ENCODE measurements at places on chromosomes 13 and 19. TPM values are rescaled to one million over a fixed set of nuclear protein-coding genes. Genes with fewer than 3 reads are reported as not detected.

- no peak for DNase-seq
Observed at GRCh38 chr13:51255556-51255955, 33.4 kb downstream of the FAM124A start.

DNA sequence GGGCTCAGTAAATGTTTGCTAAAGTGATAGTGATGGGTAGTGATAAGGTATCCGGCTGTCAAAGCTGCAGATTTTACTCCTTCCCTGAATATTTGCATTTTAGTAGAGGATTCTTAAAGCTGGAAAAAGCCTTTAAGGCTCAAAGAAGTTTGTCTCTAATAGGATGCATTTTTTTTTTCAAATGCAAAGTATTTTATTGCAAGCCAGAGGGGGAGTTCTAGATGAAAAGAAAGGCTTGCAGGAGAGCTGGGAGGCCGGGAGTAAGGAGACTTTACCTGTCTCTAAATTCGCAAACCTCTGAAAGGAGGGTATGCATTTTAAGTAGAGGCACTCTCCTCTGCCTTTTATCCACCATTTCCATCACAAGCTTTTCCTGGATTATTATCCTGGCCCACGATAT is 100.7 kb upstream of the FNDC3A start:
- DNase-seq, result no peak

DNA sequence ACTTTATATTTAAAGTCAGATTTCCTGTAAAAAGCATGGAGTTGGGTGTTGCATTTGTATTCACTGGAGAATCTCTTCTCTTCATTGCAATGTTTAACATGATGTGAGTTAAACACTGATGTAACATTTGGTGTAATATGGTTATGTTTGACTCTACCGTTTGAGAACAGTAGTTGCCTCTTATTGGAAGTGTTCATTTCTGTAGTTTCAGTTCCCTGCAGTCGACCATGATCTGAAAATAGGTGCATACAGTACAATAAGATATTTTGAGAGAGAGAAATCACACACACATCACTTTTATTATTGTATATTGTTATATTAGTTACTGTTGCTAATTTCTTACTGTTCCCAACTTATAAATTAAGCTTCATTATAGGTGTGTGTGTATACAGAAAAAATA is 105.2 kb upstream of the SPACA7 start:
- DNase-seq, result no peak

GRCh38 chr19:23784274-23784673 is 25.6 kb upstream of the ZNF681 start:
- DNase-seq, result no peak

GRCh38 chr13:114058051-114058867 is 74.2 kb downstream of the RASA3 start:
- no peak for DNase-seq

DNA sequence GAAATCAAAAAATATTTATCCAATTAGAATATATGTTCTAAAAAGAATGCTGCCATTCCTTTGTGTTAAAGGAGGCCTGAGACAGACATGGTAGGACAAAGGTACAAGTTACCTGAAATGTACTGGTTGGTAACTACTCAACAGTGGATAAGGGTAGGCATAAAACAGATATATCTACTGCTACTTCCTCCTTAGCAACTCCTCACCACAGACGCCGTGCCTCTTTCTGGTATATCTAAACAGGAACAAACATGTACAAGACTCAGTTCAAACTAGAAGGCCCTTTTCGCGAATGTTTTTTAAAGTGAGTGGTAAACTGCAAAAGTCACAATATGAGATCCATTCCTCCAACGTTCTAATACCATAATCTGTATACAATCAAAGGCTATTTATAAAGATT is 86.9 kb downstream of the TBC1D4 start:
- DNase-seq, result no peak

- no peak for DNase-seq
Observed at GRCh38 chr19:35432911-35433310, 15.1 kb upstream of the FFAR2 start.

DNA sequence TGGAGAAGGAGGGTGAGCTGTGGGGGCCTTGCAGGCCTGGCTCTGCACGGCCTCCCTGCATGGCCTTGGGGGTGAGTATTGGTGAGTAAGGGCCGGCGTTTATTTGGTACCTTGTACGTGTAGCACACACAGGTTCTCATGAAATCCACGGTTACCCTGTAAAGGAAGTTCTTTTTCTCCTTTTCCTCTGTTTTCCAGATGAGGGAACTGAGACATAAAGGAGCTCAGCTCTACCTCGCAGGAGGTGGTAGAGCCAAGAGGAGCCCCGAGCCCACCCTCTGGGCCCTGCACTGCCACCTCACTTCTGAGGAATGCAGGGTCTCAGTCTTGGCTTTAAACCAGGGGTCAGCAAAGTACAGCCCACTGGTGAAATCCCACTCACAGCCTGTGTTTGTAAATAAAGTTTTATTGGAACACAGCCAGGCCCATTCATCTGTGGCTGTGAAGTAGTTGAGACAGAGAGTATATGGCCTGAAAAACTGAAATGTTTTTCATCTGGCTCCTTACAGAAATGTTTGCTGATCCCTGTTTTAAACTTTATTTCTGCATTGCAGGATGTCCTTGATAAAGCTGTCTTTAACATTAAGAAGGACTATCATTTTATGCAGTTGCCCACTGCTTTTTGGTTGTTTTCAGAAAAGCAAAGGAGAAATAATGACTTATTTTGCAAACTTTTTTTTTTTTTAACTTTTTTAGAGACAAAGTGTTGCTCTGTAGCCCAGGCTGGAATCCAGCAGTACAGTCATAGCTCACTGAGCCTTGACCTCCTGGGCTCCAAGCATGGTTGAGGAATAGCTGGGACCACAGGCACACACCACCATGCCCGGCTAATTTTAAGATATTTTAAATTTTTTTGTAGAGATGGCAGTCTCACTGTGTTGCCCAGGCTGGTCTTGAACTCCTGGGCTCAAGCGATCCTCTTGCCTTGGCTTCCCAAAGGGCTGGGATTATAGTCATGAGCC is 6.4 kb downstream of the EPN1 start:
- no peak for DNase-seq

DNA sequence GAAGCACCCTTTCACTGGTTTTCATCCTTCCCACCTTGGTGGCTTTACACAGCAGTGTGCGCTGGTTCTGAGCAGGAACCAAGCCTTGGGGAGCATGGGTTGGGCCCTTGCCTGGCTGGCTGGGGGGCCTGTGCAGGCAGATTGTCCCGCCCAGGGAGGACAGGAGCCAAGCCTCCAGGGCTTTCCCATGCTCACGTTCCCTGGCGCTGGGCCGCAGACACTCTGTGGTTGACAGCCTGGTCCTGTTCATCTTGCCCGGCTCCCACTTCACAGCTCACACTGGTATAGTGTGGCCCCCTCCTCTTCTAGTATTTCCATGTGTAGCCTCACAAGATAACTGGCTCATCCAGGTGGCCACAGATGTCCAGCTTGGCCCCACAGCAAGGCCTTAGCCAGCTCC is 4.6 kb upstream of the CCNE1 start:
- no peak for DNase-seq

GRCh38 chr19:10729411-10729810 is 11.5 kb downstream of the DNM2 start:
- DNase-seq, result no peak

DNA sequence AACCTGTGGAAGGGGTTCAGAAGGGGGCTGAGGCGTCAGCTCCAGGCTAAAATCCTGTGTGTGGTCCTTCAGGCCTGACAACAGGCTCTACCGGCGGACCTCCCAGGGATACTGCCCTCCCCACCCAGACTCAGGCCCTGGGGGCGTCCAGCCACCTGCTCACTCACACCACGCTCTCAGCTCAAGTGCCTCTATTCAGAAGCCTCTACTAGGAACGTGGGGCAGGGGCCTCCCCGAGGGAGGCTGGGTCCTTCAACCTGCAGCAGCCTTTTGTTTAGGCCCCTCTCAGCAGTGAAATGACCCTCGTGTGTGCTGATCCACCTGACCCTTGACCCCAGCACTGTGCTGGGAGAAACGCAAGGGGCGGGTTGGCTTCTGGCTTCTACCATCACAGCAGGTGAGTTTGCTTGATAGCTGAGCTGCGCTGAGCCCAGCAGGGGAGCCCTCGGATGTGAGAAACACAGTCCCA is 10.6 kb downstream of the PLPP2 start:
- DNase-seq, result no peak

GRCh38 chr13:106063591-106064313 is 471.7 kb downstream of the EFNB2 start:
- no peak for DNase-seq

DNA sequence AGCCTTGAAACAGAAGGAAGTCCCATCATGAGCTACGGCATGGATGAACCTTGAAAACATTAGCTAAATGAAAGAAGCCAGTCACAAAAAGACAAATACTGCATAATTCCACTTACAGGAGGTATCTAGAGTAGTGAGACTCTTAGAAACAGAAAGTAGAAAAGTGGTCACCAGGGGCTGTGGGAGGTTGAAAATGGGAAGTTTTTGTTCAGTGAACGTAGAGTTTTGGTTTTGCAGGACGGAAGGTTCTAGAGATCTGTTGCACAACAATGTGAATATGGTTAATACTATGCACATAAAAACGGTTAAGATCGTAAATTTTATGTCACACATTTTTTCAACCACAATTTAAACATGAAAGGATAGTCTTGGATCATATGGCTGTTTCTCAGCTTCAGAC is 11.9 kb upstream of the SLC10A2 start:
- DNase-seq, result no peak

DNA sequence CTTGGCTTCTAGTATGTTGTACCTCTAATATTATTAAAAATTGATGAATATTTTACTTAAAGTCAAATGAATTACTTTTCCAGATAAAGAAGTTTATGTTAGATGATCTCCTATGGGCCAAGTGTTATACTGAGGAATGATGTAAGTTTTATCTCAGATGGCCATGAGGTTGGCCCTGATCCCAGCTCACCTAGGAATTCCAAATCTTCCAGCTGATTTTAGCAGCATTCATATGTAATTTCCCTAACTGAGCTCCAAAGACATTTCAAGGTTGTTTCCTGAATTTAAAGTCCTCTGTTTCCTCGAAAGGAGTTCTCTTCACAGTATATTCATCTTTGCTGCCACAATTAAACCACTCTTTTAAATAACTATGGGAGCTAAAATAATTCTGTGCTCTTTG is 1670.4 kb upstream of the SPRY2 start:
- DNase-seq, result no peak

DNA sequence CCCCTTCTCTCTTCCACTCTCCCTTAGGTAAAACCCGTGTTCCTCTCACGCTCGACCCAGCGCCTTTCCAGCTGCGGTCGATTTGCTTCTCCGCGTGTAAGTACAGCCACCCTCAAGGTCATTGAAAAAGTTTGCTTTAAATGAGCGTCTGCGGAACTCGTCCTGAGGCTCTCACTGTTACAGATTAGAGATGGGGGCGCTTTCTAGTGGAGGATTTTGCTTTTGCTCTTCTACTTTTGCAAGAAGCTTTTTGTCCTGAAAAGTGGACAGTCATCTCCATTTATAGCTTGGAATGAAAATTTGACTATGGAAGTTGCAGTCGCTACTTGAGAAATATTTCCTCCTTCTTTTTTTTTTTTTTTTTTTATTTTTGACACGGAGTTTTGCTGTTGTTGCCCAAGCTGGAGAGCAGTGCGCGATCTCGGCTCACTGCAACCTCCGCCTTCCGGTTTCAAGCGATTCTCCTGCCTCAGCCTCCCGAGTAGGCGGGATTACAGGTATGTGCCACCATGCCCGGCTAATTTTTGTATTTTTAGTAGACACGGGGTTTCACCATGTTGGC is 595 bp upstream of the RAB20 start:
- no peak for DNase-seq

DNA sequence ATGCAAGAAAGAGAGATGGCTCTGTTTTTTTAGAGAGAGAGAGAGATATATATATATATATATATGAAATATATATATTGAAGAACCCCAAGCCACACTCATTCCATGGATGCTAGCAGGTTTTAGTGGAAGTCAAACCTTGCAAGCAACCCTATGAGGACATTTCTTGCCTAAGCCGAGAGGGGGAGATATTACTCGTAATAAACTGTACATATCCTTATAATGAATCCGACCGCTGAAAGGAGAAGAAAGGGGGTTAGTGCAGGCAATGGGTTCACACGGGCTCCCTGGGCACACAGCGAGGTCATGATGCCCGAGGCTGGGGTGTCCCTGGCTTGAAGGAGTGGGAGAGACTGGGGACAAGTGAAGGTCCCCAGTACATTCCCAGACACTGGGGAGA is 78.3 kb downstream of the IER2 start:
- DNase-seq, result no peak

GRCh38 chr13:99290894-99291293 is 16.3 kb downstream of the GPR183 start:
- no peak for DNase-seq

DNA sequence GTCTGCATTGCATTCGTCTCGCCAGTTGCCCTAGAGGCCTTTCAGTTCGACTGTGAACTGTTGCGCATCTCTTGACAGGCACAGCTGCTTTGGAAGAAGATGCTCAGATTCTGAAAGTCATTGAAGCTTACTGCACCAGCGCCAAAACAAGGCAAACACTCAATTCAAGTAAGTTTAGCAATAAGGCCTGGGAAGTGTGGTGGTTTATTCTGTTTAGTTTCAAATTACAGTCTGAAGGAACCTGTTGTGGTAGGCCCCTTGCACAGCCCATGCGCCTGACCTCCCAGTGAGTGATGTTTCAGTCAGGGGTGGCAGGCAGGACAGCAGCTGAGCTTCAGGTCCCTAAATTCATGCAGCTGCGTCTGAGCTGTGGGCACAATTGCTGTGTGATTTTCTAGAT is 32.2 kb upstream of the TEX29 start:
- DNase-seq, result no peak

DNA sequence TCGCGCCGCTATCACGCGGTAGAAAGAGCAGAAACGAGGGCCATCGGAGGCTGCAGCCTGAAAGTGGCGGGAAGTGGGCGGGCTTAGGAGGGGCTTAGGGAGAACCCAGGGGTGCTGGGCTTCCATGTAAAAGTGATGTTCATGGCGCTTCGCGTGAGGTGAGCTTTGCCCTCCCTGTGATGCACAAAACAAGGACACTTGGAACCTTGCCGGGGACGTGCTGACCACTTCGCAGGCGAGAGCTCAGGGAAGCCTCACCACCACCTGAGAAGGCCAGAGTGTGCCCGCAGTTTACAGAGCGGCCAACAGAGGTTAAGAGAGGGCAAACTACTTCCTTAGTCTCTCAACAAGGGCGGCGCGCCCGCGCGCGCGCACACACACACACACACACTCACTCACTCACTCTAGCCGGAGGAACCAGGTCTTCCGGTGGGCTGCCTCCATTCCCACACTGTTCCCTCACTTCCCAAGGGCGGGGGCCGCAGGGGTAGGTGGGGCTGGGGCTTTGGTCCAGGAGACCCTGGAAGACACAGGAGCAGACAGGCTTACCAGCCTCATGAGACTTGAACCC is 651 bp downstream of the GAPDHS start:
- DNase-seq, result no peak

- DNase-seq, result no peak
Observed at GRCh38 chr13:110065780-110066179, 241.2 kb downstream of the COL4A1 start.

Gene TUBB4A
- 3.3 TPM for total RNA-seq

Gene RASGRP4
- total RNA-seq, result 1.5 TPM

Gene CGB2
- not detected for total RNA-seq

Gene ELSPBP1
- total RNA-seq, result not detected

Gene ZNF738
- 3.3 TPM for total RNA-seq

Gene FGF21
- total RNA-seq, result not detected

Gene LRRC63
- not detected for total RNA-seq

Gene GIPC3
- total RNA-seq, result 1.6 TPM

Gene S1PR5
- total RNA-seq, result 0.11 TPM

Gene VMAC
- total RNA-seq, result 2.5 TPM

Gene ZNF473
- total RNA-seq, result 2.4 TPM

Gene ZNF625
- total RNA-seq, result 4.0 TPM

Gene DLEU7
- total RNA-seq, result 0.08 TPM

Gene CCDC9
- total RNA-seq, result 21.6 TPM

Gene PRR12
- 15.5 TPM for total RNA-seq

Gene PBX4
- not detected for total RNA-seq

Gene PSENEN
- 43.1 TPM for total RNA-seq

Gene JUND
- total RNA-seq, result 107 TPM

Gene S1PR4
- total RNA-seq, result 0.60 TPM

All from left ventricle myocardium inferior (tissue), 1 donor.